ENCODE measurements at places on chromosomes 2 and 18.
A peak's percentile ranks its signal among the peaks of the same experiment; 100 is the strongest.

GRCh38 chr18:8496186-8496585, 113.1 kb upstream of the RAB12 start:
- DNase-seq, result no peak

DNA sequence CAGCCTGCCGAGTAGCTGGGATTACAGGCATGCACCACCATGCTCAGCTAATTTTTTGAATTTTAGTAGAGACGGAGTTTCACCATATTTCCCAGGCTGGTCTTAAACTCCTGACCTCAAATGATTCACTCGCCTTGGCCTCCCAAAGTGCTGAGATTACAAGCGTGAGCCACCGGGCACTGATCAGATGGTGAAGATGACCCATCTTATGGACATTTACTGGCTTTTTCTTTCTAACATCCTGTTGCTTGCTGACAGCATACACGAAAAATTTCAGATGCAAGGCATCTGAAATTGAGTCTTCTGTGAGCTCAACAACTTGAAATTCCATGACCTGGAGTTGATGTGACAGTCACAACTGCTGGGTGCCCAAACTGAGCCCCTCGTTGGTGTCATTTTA, 859.5 kb upstream of the CNTNAP5 start:
- no peak for DNase-seq

GRCh38 chr2:69166812-69167468, 154.0 kb downstream of the ANTXR1 start:
- DNase-seq, result no peak

DNA sequence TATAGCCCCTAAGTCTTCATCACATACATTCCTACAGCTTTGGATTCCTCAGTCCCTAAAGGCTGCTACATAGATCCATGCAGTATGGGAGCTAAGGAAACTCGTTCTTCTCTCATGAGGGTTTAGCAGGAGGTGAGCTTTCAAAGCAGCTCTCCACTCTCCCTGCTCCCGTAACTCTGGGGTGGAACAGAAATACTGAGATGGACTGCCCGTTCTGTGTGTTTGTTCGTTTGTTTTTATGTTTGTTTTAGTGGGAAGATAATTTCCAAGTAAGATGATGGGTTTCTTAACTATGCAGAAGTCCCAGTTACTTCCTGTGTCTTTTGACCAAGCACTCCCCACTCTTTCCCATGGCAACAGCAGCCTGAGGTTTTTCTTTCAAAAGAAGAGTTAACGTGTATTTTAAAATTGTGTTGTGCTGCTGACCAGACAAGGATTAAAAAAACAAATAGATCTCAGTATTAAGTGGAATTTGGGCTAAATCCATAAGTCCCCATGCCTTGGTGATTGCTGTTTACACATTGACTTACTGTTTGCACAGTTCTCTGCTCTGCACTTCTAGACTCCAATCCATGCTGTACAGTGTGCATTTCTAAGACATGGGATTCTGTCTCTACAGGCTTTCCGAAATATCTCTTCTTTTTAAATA, 156.4 kb upstream of the SH3BP4 start:
- no peak for DNase-seq

- DNase-seq, result no peak
These were observed 15.3 kb downstream of the KYNU start for GRCh38 chr2:142892715-142893114.

GRCh38 chr2:240567872-240568677, at the start of gene RNPEPL1:
Gene RNPEPL1 (plus strand): TSS chr2:240568484. CDS start chr2:240568587, 103 bp downstream.
- peak; percentile 59 for DNase-seq

- peak; percentile 17 for DNase-seq
These were observed 302.7 kb upstream of the TNP1 start for GRCh38 chr2:217162533-217162932.

GRCh38 chr2:102588213-102588939, 31.0 kb upstream of the SLC9A2 start:
- no peak for DNase-seq

DNA sequence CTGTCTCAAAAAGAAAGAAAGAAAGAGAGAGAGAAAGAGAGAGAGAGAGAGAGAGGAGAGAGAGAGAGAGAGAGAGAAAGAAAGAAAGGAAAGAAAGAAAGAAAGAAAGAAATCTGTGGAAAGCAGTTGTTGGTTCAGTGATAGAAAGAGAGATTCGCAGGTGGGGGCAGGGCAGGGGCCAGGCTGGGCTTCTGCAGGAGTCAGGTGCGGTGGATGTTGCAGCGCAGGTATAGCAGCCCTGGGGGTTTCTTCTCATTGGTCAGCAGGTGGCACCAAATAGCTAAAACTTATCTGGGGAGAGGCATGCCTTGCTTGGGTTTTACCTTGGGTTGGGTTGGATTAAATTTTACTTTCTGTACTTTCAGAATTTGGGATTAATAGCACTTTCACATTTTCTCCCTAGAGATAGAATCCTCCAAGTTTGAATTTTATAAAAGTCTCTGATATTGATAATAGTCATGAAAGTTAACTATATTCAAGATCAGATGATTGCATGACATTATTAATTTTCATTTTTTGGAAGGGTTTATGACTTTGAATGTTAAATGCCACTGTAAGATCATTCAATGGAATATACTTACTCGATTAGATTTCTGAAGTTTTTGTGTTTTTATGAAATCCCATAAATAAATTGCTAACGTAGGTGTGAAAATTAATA, 66.6 kb downstream of the SPTBN1 start:
- DNase-seq, result peak; percentile 75

DNA sequence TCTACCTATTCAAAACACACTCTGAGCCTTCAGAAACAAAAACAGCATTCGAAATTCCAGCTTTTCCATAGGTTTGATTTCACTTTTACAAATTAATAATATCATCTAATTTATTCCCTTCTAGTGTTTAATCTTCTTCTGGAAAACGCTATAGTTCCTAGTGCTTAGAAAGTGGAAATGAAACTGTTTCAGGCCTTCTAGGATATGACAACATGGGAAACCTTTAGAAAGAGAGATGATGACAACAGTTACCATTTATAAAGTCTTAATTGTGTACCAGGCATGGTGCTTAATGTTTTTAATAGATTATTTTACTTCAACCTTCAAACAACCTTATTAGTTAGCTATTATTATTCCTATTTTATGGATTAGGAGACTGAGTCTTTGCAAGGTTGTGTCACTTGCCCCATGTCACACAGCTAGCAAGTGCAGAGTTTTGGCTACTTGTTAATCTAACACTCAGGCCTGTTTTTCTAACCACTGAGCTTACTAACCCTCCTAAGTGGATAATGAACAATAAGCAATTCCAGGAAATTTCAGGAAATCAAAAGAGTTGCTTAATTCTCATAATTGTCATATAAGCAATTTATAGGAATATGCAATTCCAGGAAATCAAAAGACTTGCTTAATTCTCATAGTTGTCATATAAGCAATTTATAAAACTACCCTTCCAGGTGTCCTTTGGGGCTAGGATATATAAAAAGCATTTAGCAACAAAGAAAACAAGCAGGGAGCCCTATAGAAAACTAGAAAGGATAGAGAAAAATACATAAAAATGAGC, 206.0 kb downstream of the ZNF521 start:
- no peak for DNase-seq

- DNase-seq, result no peak
These were observed 207.9 kb upstream of the ACVR2A start for GRCh38 chr2:147636886-147637285.

- no peak for DNase-seq
These were observed 12.7 kb upstream of the FZD5 start for GRCh38 chr2:207782238-207783030.

DNA sequence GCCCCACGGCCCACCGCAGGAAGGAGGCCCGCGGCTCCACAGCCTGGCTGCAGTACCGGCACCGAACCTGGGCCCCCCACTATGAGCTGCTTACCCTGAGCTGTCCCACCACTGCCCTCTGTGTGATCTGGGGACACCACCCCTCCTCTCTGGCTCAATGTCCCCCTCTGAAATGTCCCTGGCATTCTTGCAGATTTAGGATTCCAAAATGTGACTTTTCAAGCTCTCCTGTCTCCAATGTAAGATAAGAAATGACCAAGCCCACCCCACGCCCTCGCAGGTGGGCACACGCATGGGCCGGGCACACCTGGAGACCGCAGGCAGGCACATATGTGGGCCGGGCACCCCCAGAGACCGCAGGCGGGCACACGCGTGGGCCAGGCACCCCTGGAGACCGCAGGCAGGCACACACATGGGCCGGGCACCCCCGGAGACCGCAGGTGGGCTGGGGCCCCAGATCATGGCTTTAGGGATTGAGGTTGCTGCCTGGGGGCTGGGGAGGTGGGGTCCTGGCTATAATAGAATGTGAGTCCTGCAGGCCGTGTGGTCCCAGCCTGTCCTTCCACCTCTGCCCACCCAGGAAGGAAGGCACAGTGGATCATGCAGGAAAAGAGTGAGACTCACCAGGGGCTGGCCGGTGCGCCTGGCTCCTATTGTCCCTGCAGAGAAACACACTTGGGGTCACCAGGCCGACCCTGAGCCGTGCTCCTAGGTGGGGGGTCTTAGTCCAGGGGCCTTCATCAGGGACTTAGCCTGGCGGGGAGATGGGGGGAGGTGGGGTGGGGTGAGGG, 7.2 kb downstream of the PDCD1 start:
- no peak for DNase-seq

DNA sequence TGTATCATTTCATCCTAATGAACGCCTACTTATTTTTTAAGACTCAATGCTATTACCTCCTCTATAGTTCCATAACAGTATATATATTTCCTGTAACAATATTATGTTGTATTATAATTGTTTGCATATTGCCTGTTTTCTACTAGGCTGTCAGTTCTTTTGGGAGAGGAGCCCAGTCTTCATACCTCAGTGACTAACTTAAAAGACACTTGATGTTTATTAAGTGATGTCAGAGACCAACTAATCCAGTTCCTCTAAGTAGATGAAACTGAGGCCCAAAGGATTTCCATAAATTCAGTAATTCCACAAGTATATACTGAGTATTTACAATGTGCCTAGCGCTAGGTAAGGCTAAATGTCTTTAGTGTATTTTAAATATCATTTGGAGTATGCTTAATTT, 48.9 kb upstream of the AAK1 start:
- no peak for DNase-seq

DNA sequence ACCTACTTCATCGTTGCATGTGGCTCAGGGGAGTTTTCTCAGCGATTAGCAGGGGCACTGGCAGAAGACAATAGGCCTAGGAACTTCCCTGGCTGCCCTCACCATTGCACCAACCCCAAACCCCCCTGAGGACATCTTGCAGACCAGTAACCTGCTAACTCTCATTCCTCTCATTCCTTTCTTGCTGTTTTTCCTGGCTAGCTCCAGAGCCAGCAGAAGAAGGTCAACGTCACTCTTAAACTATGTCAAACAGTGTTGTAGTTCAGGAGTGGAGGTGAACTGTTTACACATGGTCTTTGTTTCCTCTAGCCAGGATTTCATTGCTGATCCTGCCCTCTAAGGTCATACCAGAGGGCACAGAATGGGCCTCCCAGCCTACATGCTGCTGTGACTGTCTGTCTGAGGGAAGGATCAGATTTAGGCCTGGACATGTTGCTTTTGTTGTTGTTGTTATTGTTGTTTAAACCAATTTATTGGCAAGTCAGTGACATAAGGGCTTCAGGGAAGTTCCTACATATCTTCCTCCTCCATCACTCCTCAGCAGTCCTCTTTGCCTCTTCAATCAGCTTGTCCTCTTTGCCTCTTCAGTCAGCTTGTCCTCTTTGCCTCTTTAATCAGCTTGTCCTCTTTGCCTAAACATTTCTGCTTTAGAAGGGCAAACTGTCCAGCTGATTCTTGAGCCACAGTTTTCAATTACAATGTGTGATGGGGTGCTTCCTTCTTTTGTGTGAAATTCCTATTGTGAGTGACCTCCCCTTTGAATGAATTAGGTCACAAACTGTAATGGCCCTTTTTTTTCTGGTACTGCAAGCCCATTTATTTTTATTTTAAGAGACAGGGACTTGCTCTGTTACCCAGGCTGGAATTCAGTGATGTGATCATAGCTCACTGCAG, 471.9 kb upstream of the TNP1 start:
- no peak for DNase-seq

DNA sequence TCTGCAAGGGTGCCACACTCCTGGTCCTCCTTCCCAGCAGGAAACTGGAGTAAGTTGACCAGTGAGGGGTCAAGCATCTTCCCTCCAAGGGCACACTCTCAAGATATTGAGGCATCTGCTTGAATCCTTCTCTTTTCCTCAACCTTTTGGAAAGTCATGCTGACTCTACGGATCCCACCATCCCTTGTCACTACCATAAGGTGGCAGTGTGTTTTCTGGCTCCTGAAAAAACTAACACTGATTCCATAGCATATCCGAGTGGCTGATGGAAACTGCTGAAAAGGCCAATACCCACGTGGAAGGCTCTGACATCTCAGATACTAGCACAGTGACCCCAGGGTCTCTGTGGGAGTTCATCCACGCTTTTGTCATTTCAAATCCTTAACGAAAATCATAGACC, 37.1 kb downstream of the GPR45 start:
- DNase-seq, result no peak

- DNase-seq, result no peak
These were observed 157.6 kb downstream of the TDRD15 start for GRCh38 chr2:21281384-21281783.

DNA sequence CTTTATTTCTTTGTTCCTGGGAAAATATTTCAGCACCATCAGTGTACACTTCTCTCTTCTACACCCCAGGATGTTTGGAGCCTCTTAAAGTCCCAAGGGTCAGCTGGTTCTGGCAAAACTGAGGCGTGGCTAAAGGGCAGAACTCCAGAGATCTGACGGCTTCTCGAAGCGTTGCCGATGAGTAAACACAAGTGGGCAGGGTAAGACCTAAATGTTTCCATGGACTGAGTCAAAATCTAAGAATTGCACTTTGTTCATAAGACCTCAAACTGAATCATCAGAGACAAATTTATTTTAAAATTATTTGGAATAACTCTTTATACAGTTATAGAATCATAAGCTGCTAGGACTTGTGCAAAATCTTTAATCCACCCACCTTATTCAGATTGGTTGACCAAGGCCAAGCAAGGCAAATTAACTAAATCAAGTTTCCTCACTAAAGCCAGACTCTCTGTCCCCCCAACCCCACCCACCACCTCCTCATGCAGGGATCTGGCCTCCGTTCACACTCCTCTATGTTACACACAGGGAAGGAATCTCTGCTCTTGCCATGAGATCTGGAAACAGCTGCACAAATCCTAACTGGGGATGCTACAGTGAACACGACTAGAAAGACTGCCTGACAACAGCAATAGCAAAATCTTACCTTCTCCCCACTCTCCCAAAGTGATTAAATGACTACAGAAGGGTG, 342.6 kb upstream of the KLHL29 start:
- no peak for DNase-seq

Data from A673 (cell line).